Dorsolateral prefrontal cortex (tissue), 122 donors: ENCODE measurements at places on chromosomes 12 and 14.

GRCh38 chr12:116091579-116091978, 185.9 kb downstream of the MED13L start:
- DNase-seq = no peak

- DNase-seq = no peak
These were observed 83.0 kb upstream of the CCND2 start for GRCh38 chr12:4190366-4191063.

DNA sequence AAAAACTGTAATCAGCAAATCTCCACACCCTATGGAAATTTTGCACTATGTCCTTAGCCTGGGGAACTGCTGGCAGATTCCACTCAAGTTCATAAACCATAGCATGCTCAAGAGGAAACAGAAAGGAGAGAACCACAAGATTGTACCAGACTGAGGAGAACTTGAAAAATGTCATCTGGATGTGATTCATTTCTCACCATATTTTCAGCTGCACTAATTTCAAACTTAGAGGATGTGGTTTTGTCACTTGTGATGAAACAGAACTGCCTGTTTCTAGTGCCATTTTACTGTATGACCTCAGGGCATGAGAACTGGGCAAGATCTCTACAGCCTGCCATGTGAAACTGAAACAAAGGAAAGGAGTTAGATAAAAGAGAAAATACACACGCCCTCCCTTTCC, 1493.1 kb upstream of the FLRT2 start:
- DNase-seq = no peak

DNA sequence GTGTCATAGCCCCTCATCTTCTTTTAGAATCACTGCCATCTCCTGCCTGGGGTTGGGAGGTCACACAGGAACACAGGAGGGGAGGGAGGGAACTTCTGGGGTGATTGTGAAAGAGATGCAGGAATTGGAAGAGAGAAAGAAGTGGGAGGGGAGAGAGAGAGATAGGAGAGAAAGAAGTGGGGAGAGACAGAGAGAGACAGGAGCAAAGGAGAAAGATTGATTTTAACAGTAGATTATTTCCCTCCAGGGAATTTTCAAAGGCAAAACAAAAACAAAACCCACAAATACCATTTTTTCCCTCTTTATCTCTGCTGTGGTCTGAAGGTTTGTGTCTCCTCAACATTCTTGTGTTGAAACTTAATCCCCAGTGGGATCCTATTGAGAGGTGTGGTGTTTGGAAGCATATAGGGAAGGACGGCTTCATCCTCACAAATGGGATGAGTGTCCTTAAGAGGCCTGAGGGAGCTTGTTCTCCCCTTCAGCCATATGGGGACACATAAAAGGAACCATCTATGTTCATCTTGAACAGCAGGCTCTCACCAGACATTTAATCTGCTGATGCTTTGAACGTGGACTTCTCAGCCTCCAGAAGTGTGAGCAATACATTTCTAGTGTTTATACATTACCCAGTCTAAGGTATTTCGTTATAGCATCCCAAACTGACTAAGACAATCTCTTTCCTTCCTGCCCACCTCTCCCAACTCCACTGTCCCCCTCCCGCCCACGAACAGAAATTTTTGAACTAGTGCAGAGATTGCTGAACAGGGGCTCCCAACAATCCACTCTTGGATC, 134.9 kb upstream of the MAX start:
- no peak for DNase-seq

DNA sequence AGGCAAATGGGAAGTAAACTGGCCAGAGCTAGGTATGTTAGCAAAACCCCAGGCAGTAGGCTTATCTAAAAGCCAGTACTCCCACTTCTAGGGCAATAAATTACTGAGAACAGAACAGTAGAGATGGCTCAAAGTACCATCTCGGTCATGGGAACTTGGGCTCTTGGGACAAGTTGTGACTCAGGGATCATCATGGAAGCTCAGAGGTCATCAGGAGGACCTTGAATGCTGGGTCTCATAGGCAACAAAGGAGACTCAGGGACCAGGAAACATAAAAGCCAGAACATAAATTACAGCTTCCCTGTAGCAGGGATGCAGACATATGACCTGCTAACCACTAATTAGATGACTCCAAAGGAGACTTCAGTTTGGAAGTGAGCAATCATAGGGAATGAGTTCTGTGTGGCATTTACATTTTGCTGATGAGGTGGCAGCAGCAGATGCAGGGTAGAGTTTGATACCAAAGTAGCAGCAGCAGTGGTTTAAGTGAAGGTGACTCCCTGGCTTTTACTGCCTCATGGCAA, 97.6 kb upstream of the SCAF11 start:
- no peak for DNase-seq

DNA sequence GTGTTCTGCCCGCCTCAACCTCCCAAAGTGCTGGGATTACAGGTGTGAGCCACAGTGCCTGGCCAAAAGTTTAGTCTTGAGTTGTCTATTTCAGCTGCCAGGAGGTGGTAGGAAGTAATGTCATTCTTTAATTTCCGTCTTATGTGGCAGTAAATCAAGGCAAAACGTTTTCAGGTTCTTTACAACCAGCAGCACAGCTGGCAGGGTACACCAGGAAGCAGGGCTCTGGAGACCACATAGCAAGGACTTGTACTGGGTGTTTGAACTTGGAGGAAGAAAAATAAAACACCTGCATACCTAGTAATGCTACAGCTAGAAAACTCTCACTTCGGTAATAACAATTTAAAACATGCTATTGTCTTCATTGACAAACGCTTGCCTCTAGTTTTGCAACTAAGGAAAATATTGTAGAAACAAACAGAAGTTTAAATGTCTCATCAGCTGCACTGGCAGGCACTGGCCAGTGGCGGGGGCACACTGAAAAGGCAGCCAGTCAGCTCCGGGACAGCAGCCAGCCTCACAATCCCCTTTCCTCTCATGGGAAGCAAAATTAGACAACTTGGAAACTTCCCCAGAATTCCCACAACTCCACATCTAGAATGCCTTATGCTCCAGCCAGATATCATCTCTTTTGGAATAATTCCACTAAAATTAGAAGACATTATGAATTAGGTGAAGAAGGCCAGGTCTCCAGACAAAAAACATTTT, 72.2 kb downstream of the CLIP1 start:
- peak; percentile 57 for DNase-seq

GRCh38 chr14:54730156-54730961, 163.4 kb downstream of the SAMD4A start:
- DNase-seq = no peak

DNA sequence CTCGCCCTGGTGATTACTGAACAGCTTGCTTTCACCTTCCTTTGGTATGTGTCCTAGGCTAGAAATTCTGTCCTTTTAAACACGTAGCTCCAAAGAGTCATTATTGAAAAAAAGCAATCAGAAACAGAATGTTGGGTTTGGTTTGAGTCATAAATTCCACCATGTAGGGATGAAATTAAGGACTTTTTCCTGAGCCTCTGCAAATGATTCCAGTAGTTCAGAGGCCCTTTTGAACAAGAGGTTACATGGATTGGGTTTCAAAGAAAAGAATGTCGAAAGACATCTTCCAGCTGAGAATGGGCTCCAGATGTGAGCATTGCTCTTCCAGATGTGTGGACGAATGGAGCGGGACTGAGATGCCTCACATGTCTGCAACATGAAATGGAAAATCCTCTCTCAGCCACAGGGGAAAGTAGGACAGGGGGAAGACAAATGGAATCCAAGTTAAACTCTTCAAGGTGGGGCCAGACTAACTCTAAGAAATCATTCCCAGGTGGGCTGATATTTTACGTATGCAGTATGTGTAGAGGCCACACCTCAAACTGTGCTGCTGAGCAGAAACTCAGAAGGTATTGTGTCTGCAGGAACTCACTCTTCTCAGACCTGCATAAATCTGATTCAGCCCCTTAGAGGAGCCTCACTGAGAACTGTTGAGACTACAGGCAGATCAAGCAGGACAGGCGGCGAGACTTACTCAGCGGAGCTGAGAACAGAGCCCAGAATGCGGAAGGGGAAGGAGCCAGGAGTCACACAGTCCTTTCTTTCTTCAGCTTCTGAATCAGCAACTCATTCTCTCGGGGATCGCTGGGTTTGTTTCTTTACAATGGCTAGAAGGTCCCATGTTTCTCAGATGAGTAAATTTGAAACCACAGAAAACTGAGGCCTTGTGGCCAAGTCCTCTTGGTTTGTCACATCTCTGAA, 23.3 kb upstream of the EMP1 start:
- no peak for DNase-seq

- DNase-seq = no peak
These were observed 790 bp downstream of the GTF2A1 start for GRCh38 chr14:81219759-81220579.

- no peak for DNase-seq
These were observed 196.2 kb upstream of the ARHGAP5 start for GRCh38 chr14:31880935-31881334.

DNA sequence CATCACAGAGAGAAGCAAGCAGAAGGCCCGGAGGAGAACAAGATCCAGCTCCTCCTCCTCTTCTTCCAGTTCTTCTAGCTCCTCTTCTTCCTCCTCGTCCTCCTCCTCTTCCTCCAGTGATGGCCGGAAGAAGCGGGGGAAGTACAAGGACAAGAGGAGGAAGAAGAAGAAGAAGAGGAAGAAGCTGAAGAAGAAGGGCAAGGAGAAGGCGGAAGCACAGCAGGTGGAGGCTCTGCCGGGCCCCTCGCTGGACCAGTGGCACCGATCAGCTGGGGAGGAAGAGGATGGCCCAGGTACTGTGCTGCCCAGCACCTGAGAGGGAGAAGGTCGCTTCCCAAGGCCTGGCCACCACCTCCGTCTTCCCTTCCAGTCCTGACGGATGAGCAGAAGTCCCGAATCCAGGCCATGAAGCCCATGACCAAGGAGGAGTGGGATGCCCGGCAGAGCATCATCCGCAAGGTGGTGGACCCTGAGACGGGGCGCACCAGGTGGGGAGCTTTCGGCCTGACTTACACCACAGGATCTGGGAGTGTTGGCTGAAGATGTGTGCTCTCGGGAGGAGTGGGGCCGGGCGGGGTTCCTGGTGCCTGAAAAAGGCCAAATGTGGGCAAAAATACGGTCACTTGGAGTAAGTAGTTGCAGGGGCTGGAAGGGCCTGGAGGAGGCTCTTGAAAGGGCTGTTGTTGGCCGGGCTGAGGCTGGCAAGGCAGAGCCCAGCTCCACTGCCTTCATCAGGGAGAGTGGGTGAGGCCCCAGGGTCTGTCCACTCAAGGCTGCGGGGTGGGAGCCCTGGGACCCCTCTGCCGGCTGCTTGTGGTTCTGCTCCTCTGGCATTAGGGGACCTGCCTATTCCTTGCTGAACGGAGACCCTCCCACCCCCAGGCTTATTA, 1.4 kb downstream of the ARL6IP4 start:
- no peak for DNase-seq

- DNase-seq = no peak
These were observed 66.7 kb upstream of the ATP2B1 start for GRCh38 chr12:89775063-89775985.

DNA sequence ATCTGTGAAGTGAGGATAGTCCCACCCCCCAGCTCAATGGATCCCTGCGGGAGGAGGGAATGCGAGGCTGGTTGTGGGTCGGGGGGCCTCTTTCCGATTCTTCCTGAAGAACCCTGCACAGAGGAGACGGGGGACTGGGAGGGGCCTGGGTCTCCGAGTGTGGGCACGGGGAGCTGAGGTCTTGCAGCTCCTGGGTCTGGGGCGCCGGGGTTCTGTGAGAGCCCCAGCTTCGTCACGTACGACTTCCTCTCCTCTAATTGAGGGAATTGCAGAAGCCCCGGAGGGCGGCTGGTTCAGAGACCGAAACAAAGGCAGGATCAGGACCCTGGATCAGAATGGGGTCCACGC, 66.6 kb downstream of the DIO3 start:
- no peak for DNase-seq

DNA sequence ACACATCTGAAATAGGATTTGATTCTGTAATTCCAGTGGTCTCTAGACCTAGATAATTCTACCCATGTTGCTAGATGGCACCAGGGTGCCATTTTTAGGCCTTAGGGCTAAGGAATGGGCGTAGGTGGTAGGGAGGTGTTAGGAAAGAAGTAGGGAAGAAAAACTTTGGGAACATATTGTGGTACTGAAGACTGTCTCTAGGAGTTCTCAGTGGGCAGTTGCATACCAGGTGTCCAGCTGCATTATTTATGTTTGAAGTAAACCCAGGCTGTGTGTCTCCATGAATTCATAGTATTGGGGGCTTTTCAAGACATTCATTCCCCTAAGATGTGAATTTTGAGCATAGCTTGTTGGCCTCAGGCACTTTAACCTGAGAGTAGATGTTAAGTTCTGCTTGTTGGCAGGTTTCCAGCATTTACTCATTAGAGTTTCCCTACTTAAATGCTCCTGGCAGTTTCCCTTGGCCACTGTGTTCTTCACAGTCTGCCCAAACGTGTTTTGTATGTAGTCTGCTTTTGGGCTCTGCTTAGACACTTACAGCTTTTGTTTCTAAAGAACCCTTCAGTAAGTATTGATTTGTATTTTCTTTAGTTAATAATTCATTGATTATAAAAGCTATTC, 31.5 kb upstream of the CCT2 start:
- DNase-seq = no peak

GRCh38 chr14:41925409-41925808, 318.7 kb downstream of the LRFN5 start:
- no peak for DNase-seq

GRCh38 chr12:19978193-19978592, 390.1 kb upstream of the PDE3A start:
- no peak for DNase-seq

- DNase-seq = no peak
These were observed 97.2 kb downstream of the BCL11B start for GRCh38 chr14:99174770-99175319.

- DNase-seq = no peak
These were observed 7.8 kb upstream of the PLXNC1 start for GRCh38 chr12:94140556-94140955.
